Hair follicular keratinocyte (primary cell): ENCODE measurements at places on chromosomes 6 and 20. TPM values are rescaled to one million over a fixed set of nuclear protein-coding genes. Genes with fewer than 3 reads are reported as not detected.

The ADISSP gene
- 51.3 and 95.2 TPM in 2 replicates for total RNA-seq

The MICB gene
- total RNA-seq, result 8.7 and 16.8 TPM in 2 replicates

The RNF182 gene
- not detected in 2 replicates for total RNA-seq

The SRMS gene
- 0.39 TPM in 1 of 2 replicates, not detected in the other for total RNA-seq

The TSHZ2 gene
- 0.84 and 4.2 TPM in 2 replicates for total RNA-seq

The SPINT3 gene
- not detected in 2 replicates for total RNA-seq

The TP53RK gene
- total RNA-seq, result 16.2 and 19.1 TPM in 2 replicates

The RIMS4 gene
- total RNA-seq, result not detected in 2 replicates

The DNAH8 gene
- not detected in 2 replicates for total RNA-seq

The HLA-DPA1 gene
- 0.23 and 0.34 TPM in 2 replicates for total RNA-seq

The DOP1A gene
- 6.6 and 10.4 TPM in 2 replicates for total RNA-seq

The ACTL10 gene
- total RNA-seq, result 2.5 and 3.4 TPM in 2 replicates

The PDE10A gene
- total RNA-seq, result not detected in 2 replicates

The MTFR2 gene
- total RNA-seq, result 1.7 and 8.6 TPM in 2 replicates

The RIMS1 gene
- under 0.01 and 0.08 TPM in 2 replicates for total RNA-seq

The CDH4 gene
- total RNA-seq, result 2.2 and 9.3 TPM in 2 replicates

The FUT9 gene
- not detected in 2 replicates for total RNA-seq
